T-helper 2 cell treated with Interferon-gamma antibody and Interleukin-4, amounts not matched to agents 5 μg/mL and 100 μg/mL, for 36 hours (primary cell): ENCODE measurements at places on chromosomes 11 and 22.

- no peak for DNase-seq
These were observed 2.8 kb upstream of the PHLDA2 start for GRCh38 chr11:2931771-2932738.

GRCh38 chr11:16784666-16785065, 46.2 kb downstream of the C11orf58 start:
- DNase-seq, result no peak

GRCh38 chr11:109423466-109424190, 1.6 kb downstream of the C11orf87 start:
- DNase-seq, result no peak

- DNase-seq, result no peak
These were observed 46.0 kb downstream of the LRP5 start for GRCh38 chr11:68358416-68358815.

GRCh38 chr11:96459751-96460150, 69.9 kb downstream of the JRKL start:
- no peak for DNase-seq

DNA sequence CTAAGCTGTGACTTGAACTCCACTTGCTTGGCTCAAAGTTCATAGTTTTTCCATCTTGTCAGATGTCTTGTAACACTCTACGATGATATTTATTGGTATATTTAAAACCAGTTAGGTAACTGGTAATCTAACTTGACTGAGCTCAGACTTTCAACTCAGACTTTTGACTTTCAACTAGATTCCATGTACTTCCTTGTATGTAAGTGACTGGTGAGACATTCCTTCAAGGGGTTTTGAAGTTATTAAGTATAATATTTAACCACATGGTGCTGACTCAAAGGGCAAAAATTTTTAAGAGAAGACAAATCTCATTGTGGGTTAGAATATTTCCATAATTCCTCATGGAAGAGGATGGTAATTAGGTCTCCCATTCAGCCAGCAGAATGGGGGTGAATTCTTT, 631.3 kb upstream of the ANO5 start:
- DNase-seq, result no peak

GRCh38 chr11:64376071-64376470, 17.1 kb downstream of the RPS6KA4 start:
- DNase-seq, result no peak

DNA sequence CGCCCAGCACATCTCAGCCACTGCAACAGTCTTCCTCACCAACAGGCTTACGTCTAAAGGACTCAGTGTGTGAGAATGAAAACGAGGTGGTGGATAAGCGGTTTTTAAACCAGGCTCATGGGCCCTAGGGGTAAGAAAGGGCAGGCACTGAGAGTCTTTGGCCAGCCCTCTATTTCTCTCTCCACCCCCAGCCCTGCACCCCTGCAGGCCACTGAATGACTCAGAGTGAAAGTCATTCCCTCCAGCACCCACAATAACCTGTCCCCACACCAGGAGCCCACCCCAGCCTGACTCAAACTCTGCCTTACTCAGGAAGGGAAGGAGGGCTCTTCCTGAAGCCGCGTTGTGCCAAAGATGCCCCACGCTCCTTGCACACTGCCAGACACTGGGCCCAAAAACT, 72.0 kb downstream of the LARGE1 start:
- DNase-seq, result no peak

DNA sequence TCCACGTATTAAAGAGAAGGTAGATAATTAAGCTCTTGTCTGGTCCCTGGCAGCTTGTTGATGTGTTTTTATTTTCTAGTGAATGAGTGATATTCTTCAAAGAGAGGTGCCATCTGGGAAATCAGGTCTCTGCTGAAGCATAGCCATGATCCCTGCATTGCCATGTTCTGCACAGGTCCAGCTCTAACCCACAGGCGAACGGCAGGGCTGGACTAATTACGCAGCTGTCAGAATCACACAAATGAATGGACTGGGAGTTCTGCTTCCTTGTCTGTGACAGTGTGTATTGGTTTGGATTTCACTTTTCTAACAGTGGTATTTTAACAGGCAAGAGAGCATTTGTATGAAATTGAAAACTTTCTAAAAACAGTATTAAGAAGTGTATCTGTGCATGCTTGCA, 235.6 kb downstream of the FAT3 start:
- DNase-seq, result no peak
